Activated T-cell treated with anti-CD3 and anti-CD28 coated beads, Interleukin-2, amount 50 U/mL, for 72 hours (primary cell): ENCODE measurements at places on chromosomes 2 and 18. TPM values are rescaled to one million over a fixed set of nuclear protein-coding genes. Genes with fewer than 3 reads are reported as not detected.

CNGA3 gene
- not detected for total RNA-seq

PJVK gene
- total RNA-seq, result 8.7 TPM

FIGN gene
- not detected for total RNA-seq

RAB6D gene
- 0.09 TPM for total RNA-seq

MSTN gene
- total RNA-seq, result not detected

NLRC4 gene
- 0.55 TPM for total RNA-seq

GPR75 gene
- 1.0 TPM for total RNA-seq

BUB1 gene
- 80.8 TPM for total RNA-seq

IL37 gene
- not detected for total RNA-seq

POTEI gene
- total RNA-seq, result not detected

ZSWIM2 gene
- total RNA-seq, result not detected

DSC1 gene
- not detected for total RNA-seq

LINC00305 gene
- total RNA-seq, result not detected
